ENCODE measurements at places on chromosomes 2 and 18.

DNA sequence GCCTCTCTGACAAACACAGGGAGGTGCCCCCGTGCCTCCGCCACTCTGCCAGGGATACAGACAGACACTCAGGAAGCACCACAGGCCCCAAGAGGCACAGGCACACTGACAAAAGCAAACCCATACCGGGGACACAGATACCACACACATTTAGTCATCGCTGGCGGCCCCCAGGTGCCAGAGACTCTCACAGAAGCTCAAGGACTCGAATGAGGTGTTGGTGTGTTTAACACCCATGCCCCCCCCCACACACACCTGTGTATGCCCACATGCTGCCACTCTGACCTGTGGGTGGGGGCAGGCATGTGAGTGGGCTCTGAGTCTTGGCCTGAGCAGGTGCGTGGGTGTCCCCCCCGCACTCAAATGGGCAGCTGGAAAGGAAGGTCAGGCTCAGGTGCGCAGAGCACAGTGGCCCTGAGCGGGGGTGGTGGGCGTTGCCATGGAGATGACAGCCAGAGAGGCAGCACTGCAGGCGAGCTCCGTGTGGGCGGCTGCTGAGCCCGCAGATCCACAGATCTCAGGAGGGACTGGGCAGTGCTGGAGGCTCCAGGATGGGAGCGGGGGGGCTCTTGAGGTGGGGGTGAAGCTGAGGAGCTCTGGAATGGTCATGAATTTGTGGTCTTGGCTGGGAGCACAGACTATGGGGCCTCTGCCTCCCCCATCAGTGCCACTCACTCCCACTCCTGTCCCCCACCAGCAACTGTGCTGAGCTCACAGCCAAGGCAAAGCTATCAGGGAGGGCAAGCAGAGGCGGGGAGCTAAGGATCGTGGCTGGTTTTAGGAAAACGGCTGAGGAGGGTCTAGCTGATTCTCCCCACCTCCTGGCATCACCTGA, 73.9 kb upstream of the TAF1B start:
- no peak for DNase-seq

- DNase-seq = no peak
Observed at GRCh38 chr2:66724241-66724640, 289.3 kb downstream of the MEIS1 start.

- no peak for DNase-seq
Observed at GRCh38 chr2:160491911-160492371, 1.7 kb downstream of the RBMS1 start.

DNA sequence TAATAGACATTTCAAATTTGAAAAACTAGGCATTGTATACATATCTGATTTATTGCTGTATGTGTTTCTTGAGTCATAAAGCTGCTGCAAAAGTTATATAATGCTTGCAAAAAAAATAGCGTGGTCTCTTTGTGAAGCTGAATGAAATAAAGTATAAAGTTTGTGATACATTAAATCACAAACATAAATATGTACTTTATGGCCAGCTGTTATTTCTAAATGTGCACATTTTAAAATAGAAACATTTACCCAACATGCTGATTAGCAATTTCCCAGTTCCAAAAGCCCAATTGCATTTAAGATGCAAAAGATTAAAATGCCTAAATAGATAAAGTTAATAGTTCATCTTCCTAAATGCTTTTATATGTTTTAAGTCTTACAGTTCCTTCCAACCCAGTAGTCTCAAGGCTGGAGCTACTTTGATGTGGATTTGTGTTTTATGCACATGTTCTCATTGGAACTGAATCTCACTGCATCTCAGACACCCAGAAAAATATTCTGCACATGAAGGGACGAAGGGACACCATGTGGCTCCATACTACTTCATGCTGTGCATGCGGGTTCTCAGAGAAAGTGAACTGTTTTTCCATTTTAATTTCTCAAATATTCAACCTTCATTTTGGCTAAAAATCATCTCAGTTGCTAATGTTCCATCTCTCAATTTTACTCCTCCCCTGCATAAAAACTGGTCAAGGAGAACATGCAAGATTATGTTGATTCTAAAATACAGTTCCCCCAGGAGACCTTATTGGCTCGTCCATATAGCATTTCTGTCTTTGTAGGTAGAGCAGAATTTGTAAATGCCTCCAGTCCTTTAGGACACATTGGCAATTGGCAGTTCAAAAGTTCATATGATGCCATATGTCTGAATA, 304.6 kb downstream of the MTX2 start:
- no peak for DNase-seq

GRCh38 chr2:130825231-130825965, 11.3 kb upstream of the ARHGEF4 start:
- no peak for DNase-seq

DNA sequence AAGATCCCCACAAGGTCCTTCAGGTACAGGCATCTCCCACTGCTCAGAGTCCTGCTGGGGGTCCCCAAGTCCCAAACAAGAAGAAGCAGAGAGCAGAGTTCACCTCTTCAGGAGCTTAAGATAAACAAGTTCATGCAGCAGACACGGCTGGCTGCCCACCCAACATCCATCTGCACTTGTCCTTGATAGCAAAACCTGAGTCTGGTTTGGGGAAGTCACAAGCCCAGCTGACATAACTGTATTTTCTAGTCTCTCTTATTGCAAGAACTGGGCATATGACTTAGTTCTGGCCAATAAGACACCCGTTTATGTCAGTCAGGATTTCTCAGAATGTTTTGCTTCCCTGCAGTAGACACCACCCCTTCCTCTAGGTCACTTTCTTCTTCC, 31.8 kb downstream of the AFF3 start:
- no peak for DNase-seq

GRCh38 chr2:73386894-73387636, 1.4 kb downstream of the ALMS1 start:
- no peak for DNase-seq

DNA sequence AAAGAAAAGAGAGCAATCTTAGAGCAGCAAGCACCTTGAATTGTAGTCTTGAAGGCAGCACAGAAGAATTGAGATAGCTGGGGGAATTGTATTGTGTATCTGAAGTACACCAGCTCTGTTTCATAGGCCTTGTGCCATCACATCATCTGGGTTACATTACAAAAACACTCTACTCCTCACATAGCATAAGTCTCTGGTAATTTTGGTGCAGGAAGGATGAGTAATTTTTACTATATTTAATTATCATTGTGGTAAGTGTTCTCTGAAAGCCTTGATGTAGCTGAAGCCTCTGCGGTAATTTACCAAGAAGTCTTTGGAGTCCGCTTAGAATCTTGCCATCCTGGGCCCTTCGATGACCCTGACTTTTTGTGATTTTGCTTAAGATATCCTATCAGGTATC, 291.1 kb downstream of the ARHGAP15 start:
- DNase-seq = no peak

- DNase-seq = no peak
Observed at GRCh38 chr2:219125886-219126270, 34.7 kb downstream of the NHEJ1 start.

GRCh38 chr2:98543842-98544241, 64.5 kb downstream of the COA5 start:
- no peak for DNase-seq

- no peak for DNase-seq
Observed at GRCh38 chr2:1884933-1885580, 140.7 kb upstream of the PXDN start.

DNA sequence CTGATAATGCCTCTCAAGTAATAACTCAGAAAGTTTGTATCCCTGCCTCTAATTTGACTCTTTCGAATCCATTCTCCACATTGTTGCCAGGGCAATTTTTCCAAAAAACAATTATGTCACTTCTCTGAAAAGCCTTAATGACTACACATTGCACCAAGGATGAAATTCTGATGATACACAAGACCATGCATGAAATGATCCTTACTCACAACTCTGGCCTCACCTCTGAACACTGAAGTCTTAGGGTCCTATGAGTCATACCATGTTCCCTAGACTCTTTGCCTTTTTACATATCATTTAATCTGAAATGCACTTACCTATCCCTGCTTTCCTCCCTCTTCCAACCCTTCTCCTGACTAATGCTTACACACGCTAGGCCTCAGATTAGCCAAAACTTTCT, 51.0 kb downstream of the WDPCP start:
- no peak for DNase-seq

GRCh38 chr2:135055182-135055786, 3.2 kb downstream of the RAB3GAP1 start:
- DNase-seq = no peak

DNA sequence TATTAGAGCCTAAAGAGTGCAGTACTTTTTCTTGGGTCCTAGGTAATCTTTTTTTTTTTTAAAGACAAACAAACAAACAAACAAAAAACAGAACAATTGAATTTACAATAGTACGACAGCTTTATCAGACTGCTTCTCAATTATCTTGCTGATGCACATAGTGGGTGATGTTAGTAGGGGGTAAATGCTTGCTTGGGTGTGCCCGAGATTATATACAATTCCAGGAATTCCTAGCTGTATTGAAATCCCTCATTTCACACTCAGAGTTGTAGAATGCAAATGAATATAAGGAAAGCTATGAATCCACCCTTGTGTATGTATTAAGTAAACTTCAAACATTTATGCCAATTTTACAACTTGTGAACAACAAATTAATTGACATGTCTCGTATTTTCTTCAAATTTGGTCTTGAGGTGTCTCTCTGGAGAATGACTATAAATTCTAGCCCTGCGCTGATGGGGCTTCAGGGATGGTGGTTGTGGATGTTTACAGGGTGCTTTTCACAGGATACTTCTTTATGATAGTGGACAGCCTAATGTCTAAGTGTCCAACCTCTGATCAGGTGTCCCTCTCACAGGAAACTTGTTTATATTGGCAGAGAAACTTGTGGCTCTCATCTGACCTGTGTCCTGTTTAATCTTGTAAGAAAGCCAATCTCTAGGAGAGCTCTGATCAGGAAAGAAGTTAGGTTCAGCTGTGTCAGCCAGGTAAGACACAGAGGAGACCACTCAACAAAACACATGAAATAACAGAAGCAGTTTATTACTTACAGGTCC, 61.9 kb upstream of the SLC39A10 start:
- DNase-seq = no peak

DNA sequence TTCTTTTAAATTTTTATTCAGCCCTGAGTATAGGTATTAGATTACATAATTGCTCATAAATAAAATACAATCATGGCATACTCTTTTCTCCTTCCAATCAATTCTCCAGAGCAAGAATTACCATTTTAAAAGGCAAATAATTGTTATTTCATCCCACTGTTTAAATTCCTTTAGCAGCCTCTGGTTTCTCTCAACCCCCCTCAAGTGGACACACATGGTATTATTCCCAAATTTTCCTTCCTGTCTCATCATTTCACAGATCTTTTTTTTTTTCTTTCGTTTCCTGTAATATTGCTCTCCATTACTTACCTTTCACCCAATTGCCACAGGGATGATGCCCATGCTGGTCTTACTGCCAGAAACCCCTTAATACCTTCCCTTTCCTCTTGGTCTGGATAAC, 385.2 kb downstream of the RIT2 start:
- DNase-seq = no peak

DNA sequence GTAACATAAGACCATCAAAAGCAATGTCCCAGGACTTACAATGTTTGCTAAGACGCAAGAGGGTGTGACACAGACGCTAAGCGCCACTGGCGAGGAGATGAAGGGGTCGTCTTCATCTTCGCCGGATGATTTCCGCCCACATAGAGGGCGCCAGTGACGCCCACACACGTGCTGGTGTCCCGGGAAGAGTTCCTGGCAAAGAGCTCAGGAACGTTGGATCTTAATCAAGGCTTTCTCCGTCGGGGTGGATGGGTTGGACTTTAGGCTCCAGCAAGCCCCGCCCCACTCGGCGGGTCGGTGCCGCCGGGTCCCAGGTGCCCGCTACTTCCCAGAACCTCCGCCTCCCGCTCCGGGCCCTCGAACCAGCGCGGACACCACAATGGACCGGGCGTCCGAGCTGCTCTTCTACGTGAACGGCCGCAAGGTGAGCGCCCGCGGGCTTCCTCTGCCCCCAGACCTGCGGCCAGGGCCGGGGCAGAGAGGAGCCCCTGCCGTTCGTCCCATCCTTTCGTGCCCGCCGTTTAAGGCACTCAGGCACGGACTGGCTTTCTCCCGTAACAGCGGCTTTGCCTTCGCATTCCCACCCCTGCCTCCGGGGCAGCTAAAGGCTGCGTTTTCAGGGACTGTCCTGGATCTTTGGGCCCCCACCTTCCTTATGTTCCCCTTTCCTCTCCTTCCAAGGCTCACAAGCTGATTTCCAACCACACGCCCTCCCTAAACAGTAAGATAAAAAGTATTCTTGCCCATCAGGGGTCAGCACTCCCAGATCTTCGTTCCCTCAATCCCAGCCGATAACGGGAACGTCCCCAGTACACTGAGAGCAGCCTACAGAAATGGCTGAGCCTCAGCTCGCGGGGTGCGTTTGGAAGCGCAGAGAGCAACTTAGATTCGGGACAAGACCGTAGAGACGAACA, at the start of gene AOX1:
Gene AOX1, plus strand, starts transcription at position 285 of the 914 bp plus-strand sequence. Its CDS starts 95 bp downstream, at position 380.
- no peak for DNase-seq

GRCh38 chr18:45984546-45985235, 17.6 kb upstream of the EPG5 start:
- DNase-seq = no peak

- DNase-seq = no peak
Observed at GRCh38 chr2:10128420-10128819, 5.9 kb downstream of the RRM2 start.

DNA sequence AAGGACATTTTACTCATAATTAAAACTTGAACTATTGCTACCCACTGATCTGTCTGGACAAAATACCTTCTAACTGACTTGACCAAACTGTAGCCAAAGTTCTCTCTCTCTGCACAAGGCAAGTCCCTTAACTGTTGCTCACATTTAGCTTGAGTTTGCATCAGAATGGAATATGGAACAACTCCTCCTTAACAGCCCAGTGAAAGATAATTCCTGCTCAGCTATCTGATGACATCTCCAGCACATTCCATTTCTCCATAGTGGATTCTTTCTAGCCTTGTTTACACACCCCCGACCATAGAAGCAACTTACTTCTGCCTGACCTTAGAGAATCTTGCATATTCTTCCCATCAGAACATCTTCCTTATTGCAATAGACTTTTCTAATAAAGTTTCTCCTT, 317.2 kb upstream of the CDH2 start:
- DNase-seq = no peak

GRCh38 chr2:17442334-17442733, 75.9 kb downstream of the RAD51AP2 start:
- no peak for DNase-seq

DNA sequence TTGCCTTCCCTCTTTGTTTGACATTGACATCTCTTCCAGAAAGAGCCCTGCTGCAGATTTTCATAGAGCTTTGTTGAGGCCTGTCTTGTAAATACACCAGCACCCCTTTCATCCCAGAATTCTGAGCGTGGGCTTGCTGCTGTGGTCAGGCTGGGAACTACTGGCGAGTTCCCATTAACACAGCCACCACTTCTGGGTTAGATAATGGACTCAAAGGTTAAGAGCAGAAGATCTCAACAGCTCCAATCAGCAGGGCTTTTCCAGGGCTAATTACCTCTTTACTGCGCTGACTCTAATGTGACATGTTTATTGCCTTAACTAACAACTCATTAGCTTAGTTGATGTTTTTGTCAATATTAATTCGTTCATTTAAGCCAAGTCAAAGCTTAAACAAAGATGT, 235.9 kb upstream of the BOD1L2 start:
- DNase-seq = no peak

GRCh38 chr18:53698907-53699306, 525.6 kb downstream of the MBD2 start:
- DNase-seq = no peak

All from activated CD4-positive, alpha-beta T cell treated with anti-CD3 and anti-CD28 coated beads, Interleukin-2, amount 50 U/mL, for 24 hours (primary cell).